ENCODE measurements at places on chromosomes 2 and 18. TPM values are rescaled to one million over a fixed set of nuclear protein-coding genes. Genes with fewer than 3 reads are reported as not detected.

GRCh38 chr18:13246121-13246520, 27.6 kb downstream of the LDLRAD4 start:
- DNase-seq = no peak

RASGRP3 gene
- polyA plus RNA-seq = 1.5 TPM

GRCh38 chr2:96663829-96664228, 21.3 kb downstream of the FER1L5 start:
- no peak for DNase-seq

DNA sequence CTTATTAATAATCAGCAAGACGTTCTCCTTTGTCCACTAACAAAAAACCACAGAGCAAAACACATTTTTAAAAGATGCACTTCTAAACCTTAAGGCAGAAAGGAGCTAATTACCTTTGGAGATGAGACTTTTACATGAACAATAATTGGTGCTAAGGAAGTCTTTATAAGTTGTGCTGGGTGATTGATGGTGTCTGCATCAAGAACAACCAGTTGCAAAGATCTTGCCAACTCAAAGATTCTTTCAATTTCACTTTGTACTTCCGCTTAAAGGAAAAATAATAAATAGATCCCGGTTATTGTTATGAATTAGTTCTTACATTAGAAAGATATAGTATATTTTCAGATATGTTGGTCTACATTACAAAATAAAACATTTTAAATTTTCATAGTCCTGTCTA, 26.9 kb upstream of the ARL5A start:
- no peak for DNase-seq

DNA sequence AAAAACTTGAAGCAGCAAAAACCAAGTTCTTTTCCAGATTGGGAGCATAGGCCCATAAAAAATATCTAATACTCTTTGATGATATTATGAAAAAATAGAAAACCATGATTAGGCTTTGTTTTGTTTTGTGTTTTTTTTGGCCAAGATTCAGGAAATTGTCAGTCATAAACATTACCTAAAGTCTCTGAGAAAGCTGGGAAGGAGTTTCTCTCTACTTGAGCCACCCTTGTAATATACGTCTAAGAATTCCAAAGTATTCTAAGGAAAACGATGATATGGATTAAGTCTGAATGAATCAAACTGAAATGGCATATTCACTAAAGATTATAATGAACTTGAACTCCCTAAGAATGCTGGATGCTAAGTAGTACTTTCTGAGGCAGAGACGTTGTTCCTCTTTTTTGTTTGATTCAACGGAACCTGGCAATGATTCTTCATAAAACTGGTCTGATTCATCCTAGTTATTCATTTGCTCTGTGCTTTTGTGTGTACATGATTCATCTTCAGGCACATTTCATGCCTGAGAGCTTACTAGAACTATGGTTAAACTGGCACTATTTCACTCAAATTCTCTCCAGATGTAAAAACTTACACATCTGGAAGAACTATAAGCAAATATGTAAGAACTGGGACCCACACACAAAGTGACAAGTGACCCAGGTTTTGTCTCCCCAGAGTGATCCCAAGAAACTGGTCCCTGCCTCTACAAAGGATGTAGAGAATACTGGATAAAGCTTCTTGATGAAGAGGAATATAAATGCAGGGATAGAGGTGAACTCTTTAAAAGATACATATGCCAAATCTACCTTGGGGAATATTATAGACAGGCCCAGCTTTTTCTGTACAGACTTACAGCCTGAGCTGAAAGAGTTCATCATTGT, 159.7 kb downstream of the DOCK10 start:
- DNase-seq = peak; percentile 31

DNA sequence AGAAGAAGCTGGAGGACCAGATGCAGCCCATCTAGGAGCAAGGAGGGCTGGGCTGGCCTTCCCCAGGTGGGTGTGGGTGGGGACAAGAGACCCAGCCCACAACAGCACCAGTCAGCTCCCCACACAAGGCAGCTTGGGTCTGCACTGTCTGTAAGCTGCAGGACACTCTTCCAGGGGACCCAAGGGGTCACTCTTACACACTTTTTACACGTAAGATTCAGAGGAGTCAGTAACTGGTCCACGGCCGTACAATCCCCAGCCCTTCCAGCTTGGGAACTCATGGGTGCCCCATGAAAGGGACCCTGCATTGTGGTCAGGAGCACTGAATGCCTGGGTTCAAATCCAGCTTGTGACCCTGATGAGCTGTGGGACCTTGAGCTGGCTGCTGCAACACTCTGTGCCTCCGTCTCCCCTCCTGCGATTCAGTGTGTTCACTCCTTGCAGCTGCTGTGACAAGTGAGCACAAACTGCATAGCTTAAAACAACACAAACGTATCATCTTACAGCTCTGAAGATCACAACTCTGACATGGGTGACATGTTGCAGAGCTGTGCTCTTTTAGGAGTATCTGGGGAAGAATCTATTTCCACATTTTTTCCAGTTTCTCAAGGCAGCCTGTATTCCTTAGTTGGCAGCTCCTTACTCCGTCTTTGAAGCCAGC, 11.1 kb upstream of the SLC66A3 start:
- no peak for DNase-seq

GRCh38 chr2:102992607-102993006, 230.8 kb downstream of the TMEM182 start:
- DNase-seq = no peak

ACTR2 gene
- polyA plus RNA-seq = 278 TPM

UGT1A3 gene
- polyA plus RNA-seq = 0.17 TPM

- no peak for DNase-seq
These were observed 96.2 kb downstream of the RAD51AP2 start for GRCh38 chr2:17422061-17422460.

MBP gene
- 8.6 TPM for polyA plus RNA-seq

DNA sequence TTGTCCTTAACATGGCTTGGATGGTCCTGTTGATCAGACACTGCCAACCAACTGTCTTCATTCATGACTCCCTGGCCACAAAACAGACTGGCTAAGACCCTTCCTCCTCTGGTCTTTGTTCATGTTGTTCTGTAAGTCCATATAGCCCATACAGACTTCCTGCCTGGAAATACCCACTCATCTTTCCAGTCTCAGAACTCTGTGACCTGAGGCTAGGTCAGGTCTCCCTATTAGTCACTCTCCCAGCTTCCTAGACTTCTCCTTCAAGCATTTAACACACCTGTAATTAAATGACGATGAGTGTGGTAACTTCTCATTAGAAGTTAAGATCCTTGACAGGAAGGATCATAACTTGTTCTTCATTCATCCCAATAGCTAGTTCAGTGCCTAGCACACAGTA, 56.3 kb downstream of the CCDC93 start:
- no peak for DNase-seq

SLC9A4 gene
- polyA plus RNA-seq = not detected

- DNase-seq = no peak
These were observed 315.3 kb downstream of the CLIP4 start for GRCh38 chr2:29430382-29431112.
